Fibroblast of villous mesenchyme (primary cell): ENCODE measurements at places on chromosomes 12 and 14. TPM values are rescaled to one million over a fixed set of nuclear protein-coding genes. Genes with fewer than 3 reads are reported as not detected.

- peak; percentile 82 for DNase-seq
Measured at GRCh38 chr12:93812626-93813025, 135.5 kb downstream of the CRADD start.

- no peak for DNase-seq
Measured at GRCh38 chr12:93000026-93000425, 70.9 kb upstream of the EEA1 start.

GRCh38 chr14:32576088-32576795, 247.1 kb downstream of the AKAP6 start:
- DNase-seq = peak; percentile 72

- no peak for DNase-seq
Measured at GRCh38 chr12:29191267-29191850, 42.3 kb downstream of the FAR2 start.

- DNase-seq = no peak
Measured at GRCh38 chr14:20905676-20906075, 14.5 kb downstream of the RNASE3 start.

DNA sequence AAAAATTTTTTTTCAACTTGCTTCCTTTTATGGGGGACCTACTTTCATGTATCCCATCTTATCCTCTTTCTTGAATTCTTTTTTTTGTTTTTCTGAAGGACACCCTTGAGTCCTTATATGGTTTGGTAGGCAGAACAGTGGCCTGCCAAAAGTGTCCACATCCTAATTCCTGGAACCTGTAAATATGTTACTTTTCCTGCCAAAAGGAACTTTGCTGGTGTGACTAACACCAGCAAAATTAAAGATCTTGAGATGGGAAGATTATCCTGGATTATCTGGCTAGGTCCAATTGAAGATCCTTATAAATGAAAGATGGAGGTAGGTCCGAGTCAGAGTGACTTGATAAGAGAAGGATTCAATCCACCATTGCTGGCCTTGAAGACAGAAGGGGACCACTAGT, 5.3 kb downstream of the NUBPL start:
- no peak for DNase-seq

GRCh38 chr14:67133595-67134441, 55.4 kb upstream of the GARIN2 start:
- no peak for DNase-seq

Gene NKX2-8
- not detected in 2 replicates for total RNA-seq

Gene PIWIL1
- total RNA-seq = not detected in 2 replicates

Gene ZC3H14
- 83.1 and 85.5 TPM in 2 replicates for total RNA-seq

Gene ASB2
- 0.86 and 1.9 TPM in 2 replicates for total RNA-seq
